ENCODE measurements at places on chromosomes 13 and 19.

- no peak for DNase-seq
Observed at GRCh38 chr13:80530191-80530590, 189.3 kb upstream of the SPRY2 start.

DNA sequence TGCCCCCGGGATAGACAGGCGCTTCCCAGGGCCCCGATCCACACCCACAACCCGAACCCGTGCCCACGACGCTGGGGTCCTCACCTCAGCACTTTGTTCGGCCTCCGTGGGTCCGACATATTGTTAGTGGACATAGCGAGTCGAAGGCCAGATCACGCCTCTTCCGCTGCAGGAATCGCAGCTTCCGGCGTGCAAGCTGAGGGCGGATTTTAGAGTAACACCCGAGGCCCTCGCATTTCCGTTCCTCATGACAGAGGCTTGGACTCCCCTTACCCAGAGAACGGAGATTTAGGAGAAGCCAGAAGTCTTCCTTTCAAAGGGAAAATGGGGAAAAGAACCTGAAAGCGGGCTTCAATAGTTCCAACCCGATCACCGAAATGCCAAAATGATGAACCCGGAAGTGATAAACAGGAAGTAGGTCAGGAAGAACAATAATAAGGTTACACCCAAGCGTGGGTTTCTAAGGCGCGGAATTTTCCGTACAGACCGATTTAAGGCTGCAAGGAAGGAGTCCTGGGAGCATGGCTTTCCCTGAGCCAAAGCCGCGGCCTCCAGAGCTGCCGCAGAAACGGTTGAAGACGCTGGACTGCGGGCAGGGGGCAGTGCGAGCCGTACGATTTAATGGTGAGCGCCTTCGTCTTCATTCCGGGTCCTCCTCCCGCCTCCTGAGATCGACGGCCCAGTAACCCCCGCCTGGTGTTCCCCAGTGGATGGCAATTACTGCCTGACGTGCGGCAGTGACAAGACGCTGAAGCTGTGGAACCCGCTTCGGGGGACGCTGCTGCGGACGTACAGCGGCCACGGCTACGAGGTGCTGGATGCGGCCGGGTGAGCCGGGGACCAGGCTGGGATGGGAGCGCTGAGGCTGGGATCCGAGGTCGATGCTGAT is 2.9 kb downstream of the WDR83 start:
- peak; percentile 87 for DNase-seq

GRCh38 chr13:65808061-65808460 is 1422.1 kb downstream of the PCDH9 start:
- DNase-seq: peak; percentile 41

DNA sequence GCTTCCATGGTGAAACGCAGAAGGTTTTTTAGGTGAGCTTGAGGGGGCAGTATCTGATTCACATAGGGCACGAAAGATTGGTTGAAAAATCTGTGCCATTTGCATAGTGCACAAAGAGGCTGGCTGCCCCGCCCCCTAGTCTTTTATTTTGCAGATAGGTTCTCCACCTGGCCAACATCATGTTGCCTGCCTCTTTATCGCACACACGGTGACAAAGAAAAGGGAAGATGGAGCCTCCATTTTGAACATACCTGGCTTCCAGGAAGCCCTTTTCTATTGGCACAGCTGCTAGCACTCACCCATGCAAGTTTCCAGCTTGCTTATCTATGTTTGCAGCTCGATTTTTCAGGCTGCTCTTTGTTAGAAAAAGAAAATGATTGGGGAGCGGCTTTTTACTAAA is 316.2 kb upstream of the KLHL1 start:
- no peak for DNase-seq

DNA sequence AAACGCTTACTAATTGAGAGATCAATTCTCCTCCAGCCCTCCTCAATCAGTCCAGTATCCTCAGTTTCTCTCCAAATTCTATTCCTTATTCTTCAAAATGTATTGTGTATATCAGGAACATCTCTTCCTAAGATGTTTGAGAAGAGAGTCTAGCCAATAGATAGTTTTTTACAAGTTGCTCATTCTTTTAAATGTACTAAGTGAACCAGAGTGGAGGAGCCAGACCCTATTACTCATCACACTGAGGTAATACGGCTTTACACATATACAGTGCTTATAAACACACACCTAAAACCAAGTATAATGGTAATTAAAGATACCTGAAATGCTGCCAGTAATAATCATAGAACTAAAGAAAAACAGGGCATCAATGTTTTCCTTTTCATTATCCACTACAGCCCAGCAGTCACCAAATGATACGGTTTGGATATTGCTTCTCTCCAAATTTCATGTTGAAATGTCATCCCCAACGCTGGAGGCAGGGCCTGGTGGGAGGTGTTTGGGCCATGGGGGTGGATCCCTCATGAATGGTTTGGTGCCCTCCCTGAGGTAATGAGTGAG is 45.2 kb upstream of the HMGB1 start:
- no peak for DNase-seq

GRCh38 chr13:92179223-92179622 is 780.8 kb downstream of the GPC5 start:
- no peak for DNase-seq

DNA sequence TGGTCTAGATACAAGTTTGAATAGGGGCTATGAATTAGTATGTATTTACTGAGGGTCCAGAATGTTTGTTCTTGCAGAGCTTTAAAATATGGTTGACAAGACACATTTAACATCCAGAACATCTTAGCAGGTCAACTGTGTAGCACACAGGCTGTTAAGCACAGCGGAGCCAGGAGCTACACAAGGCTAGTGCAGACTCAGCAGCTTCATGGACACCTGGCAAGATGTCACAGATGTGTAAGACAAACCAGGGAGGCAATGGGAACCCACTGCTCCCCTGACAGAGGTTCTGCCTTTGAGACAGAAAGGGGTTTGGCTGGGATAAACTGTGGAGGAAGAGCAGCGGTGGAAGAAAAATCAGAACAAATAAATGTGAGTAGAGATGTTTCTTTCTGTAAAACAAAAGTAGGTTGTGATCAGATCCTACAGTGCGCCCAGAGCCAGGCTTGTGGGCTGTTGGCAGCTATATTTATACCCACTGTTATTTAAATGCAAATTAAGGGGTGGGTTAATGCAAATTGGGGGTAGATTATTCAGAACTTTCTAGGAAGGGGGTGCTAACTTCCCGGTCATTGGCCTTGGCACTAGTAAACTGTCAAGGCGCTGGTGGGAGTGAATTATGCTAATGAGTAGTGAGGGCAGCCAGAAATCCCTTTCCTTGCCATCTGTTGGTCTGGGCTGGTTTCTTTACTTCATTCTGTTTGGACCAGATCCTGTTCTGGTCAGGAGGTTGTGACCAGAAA is 33.0 kb downstream of the MIPEP start:
- no peak for DNase-seq

DNA sequence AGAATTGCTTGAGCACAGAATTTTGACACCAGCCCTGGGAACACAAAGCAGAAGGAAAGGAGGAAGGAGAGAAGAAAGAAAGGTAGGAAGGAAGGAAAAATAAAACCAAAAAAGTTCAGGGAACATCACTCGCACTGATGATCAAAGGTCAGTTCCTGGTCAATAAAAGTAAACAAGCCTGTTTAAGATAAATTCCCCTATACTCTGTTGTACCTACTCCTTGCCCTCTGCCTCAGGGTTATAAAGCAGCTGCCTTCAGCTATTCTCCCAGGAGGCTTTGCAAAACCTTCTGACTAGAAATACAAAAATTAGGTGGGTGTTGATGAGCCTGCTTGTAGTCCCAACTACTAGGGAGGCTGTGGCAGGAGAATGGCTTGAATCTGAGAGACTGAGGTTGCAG is 14.9 kb upstream of the ZNF91 start:
- no peak for DNase-seq

DNA sequence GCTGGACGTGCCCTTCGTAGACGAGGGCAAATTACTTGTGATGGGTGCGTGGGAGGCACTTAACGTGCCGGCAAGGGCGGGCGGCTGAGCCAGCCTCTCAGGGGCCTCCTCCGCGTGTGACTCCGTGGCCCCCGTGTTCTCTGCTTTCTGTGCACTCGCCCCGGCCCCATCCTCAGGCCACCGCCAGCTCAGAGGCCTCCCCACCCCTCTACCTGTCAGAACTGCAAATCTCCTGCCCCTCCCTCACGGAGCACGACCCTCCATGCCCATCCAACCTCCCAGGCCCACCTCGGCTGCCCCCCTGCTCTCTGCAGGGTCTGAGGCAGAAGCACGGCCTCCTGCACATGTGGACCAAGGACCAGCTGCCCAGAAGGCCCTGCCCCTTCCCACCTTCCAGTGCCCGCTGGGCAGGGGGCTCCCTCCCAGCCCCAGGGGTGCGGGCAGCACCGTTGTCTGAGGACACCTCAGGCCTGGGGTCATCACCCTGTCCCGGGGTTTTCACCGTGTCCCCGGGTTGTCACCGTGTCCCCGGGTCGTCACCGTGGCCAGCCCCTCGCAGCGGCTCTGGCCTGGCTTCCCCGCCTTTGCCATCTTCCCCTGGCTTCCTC is 44.5 kb downstream of the TMEM255B start:
- no peak for DNase-seq
